ENCODE measurements at places on chromosomes 2 and 18.

DNA sequence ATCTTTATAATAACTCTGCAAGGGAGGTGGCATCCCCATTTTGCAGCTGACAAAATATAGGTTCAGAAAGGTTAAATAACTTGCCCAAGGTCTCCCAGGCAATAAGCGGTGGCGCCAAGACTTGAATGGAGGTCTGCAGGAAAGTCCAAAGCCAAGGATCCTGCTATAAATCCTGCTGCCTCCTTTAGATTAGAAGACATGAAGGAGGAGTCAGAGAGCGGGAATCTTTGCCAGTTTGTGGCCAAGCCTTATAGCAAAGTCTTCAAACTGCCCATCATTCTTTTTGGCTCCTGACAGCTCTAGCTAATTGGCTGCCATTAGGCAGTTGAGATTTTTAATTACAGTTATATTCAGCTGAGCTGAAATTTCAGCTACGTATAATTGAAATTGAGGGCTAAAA is 114.3 kb downstream of the C1D start:
- no peak for DNase-seq

- DNase-seq, result peak; percentile 8
These were observed 2.6 kb upstream of the TMEFF2 start for GRCh38 chr2:192197357-192197756.

- DNase-seq, result no peak
These were observed 243.8 kb downstream of the DLGAP1 start for GRCh38 chr18:4211111-4211837.

GRCh38 chr2:125330133-125330532 is 1305.0 kb downstream of the CNTNAP5 start:
- DNase-seq, result no peak

GRCh38 chr18:75421656-75422055 is 5.8 kb downstream of the SMIM21 start:
- DNase-seq, result no peak

DNA sequence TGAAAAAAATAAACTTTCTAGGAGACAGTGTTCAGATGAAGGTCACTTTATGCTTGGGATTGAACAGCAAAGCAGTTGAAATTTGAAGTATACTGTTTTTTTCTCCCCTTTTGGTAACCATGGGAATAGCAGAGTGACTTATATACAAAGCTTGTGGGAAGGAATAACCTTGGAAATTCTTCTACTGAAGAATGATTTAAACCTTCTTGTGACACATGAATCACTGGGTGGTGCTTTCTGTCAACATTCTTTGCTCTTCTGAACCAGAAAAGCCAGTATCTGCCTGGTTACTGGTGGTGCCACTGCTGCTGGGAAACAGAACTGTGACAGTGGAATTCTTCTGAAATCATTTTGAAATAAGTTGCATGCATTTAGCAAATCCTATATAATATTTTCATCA is 39.4 kb upstream of the RND3 start:
- DNase-seq, result peak; percentile 88

DNA sequence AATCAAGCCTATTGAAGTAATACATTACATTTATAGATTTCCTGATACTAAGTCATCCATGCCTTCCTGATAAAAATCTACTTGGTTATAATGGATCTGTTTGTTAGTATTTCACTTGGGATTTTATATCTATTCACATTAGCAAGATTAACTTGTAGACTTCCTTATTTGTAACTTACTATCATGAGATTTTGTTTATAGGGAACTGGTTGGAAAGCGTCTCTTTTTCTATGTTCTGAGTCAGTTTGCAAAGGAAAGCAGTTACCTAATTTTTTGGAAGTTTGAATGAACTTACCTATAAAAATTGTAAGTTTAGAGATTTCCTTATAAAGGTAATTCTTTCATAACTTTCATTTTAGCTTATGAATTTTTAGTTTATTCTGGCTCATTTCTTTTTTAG is 141.4 kb downstream of the SMAD7 start:
- no peak for DNase-seq

GRCh38 chr2:105582952-105583660 is 161.6 kb upstream of the NCK2 start:
- DNase-seq, result no peak

DNA sequence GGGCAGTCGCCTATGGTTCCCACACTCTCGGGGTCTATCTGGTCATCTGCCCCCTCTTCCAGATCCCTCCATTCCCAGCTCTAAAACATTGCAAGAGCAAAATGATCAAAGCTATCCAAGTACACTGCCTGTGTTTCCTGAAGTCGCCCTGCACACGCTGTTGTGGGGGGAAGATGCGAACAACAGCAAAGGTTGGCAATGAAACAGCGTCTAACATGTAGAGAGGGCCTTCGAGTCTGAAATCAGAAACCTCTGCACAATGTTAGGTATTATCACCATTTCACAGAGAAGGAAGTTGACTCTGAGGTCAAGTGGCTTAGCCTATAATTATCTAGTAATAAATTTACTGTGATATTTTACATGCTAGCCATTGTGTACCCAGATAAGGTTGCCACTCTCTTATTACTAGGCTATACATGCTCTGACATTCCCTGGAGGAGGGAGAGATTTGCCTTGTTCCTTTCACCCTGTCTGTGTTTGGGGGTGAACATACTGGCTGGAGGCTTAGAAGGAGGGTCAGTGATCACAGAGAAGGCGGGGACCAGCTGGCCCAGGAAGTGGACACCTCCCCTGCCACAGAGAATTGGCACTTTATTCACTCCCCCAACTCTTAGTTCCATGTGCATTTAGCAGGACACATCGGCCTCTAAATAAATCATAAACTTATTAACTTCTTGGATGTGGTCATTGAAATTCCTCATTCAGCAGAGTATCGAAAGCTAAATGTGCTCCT is 36.8 kb downstream of the KCTD1 start:
- DNase-seq, result no peak

- DNase-seq, result no peak
These were observed 48.2 kb downstream of the PIGN start for GRCh38 chr18:62138461-62139235.

- DNase-seq, result no peak
These were observed 84.5 kb upstream of the NOSTRIN start for GRCh38 chr2:168717790-168718502.

DNA sequence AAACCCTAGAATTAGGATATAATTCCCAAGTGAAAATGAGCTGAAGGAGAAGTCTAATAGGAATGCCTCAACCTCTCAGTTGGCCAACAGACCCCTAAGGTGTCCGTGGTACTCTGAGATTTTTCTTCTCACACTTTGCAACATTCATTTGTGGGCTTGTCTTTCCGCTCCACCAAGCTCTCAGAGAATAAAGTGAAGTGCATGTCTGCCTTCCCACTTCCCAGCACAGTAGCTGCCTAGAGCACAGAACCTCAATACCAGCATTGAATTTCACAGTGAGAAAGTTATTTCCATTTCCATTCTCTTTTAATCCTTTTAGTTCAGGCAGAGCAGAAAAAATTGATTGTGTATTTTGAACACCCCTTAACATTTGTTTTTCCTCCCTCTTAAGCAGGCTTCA is 451.8 kb downstream of the TGIF1 start:
- DNase-seq, result no peak

DNA sequence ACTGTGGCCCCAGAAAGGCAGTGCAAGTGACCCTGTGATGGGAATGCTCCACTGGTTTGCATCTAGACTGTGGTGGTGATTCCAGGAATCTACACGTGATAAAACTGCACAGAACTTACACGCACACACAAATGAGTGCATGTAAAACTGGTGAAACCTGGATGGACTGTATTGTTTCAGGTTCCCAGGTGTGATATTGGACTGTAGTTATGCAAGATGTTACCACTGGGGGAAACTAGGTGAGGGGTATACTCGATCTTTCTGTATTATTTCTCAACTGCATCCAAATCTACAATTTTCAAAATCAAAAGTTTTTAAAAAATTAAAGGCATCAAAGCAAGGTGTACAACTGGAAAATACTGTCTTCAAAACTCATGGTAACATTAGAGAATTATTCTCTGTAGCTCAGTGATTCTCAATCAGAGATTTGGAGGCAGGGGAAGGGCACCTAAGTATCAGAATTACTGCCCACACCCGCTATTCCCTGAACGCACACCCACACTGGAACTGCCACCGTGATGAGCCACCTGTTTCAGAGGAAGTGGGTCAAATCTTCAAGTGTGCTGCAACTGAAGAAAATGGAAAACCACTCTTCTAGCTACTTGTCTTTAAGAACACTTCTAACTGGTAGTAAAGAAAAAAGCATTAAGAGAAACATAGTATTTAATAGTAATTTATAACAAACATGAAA is 26.7 kb downstream of the PTPN2 start:
- DNase-seq, result no peak

GRCh38 chr2:223641082-223641481 is 38.9 kb upstream of the SCG2 start:
- DNase-seq, result peak; percentile 98

DNA sequence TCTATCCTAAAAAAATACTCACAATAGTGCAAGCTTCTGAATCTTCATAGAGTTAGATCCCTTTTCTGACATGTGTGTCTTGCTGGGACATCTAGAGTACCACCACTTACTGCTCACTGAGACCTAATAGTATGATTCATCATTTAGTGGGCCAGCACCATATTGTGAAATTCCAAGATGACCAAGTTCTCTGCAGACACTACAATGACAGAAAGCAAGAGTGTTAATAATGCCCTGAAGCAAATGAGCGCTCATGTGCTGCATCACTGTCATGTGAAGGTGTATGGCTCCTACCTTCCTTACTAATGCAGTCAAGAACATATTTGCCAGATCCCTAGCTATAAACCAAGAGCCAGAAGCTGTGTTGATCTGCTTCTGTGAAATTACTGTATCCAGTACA is 606.2 kb upstream of the NXPH2 start:
- no peak for DNase-seq

DNA sequence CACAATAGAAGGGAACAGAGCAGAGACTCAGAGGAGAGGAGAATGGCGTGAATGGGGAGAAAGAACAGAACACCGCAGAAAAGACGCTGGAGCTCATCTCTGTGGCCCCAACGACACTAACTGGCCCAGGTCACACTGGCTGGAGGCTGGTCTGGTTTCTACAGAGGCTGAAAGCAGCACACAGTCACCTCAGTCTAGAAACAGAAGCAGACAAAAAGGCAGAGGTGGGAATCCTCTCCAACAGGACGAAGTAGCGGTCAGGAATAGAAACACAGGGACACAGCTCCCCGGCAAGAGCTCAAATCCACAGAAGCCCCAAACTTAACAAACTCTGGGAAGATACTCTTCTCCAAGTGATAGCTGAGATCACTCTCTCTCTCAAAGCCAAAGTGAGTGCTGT is 9.2 kb downstream of the SLC66A2 start:
- DNase-seq, result no peak

DNA sequence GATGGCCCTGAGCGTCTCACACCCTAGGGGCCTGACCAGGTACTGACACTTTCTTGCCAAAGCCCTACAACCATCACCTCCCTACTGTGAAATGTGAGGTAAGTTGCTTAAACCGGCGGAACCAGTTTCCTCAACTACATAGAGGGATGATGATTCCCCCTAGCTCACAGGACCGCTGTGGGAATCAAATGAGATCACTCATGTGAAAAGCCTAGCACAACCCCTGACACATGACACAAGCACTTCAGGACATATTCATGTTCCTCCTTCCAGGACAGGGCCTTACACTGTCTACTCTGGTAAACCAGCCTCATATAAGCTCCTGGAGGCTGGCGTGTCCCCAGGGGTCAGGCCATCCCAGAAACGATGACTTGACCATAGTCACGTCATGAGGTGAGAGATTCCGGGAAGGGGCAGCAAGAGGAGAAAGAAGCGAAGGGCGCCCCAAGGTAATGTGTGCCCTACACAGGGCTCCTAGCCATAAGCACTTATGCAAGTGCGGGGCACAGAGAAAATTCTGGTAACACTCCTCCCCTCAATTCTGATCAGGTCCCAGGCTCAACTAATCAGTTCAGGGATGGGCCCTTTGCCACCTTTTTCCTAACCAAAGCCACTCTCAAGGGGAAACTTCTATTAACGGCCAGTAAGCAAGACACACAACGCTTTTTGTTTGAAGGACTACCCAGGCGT is 49.5 kb downstream of the C2orf42 start:
- peak; percentile 86 for DNase-seq

GRCh38 chr2:218261423-218262236 is 815 bp downstream of the GPBAR1 start:
- peak; percentile 50 for DNase-seq

- DNase-seq, result no peak
These were observed 61.3 kb upstream of the RAPGEF4 start for GRCh38 chr2:172674034-172674967.

GRCh38 chr18:37967261-37967660 is 401.7 kb upstream of the CELF4 start:
- DNase-seq, result no peak

- no peak for DNase-seq
These were observed 2.7 kb downstream of the PTMA start for GRCh38 chr2:231710799-231711676.

GRCh38 chr2:96623116-96623515 is 15.0 kb downstream of the KANSL3 start:
- peak; percentile 10 for DNase-seq

DNA sequence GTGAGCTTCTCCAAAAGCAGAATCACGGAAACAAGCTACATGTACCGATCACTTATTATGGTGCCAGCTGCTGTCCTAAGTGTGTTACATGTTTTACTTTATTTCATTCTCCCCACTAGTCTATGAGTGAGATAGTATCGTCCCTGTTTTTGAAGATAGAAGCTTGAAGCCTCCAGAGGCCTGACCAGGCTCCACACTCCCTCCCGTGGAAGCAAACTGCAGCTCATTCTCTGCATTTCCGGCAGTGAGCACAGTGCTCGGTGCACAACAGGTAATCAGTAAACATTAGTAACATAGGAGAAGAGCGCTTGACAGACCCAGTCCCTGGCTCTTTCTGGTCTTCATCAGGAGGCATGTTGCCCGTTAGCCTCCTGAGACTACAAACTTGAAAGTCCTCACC is 72.9 kb downstream of the ZBTB7C start:
- peak; percentile 67 for DNase-seq

DNA sequence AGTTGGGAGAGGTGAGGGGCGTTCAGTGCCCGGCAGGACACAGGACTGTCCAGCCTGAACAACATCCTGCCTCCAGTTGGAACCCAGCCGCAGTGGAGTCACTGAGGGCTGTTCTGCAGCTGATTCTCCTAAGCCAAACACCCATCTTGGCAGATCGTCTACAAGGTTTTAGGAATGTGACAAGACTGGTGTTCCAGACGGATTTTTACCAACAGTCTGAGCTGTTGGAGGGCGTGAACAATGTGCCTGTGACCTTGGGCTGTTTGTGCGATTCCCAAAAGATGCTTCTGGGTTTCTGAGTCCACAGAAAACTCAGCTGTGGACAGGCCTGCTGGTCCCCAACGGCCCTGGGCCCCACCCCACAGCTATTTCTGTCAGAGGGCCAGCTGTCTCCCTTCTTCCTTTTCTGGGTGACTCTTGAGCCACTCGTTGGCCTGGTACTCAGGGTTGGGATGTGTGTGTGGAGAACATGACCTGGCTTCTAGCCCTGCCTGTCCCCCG is 5.7 kb downstream of the LRRFIP1 start:
- no peak for DNase-seq

GRCh38 chr2:176976736-176977685 is 235.6 kb upstream of the HNRNPA3 start:
- DNase-seq, result no peak

DNA sequence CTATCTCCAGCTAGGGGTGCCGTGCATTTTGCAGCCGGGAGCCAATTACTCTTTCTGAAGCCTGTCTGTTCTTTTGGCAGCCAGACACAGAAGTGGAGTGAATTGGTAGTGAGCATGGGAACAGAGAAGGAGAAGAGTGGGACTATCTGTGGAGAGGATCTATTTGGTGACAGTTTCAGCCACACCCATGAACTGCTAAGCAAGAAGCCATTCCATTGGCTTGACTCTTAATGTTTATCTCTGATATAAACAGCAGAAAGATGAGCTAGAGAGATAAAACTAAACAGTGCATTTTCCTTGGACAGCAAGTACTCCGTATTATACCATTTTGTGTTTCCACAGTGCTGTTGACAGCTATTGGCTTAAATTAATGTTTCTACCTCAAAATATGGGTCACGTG is 259.6 kb upstream of the THUMPD2 start:
- no peak for DNase-seq

Data from umbilical cord (tissue), 2 donors.